PC-9 (cell line): ENCODE measurements at places on chromosomes 2 and 18. TPM values are rescaled to one million over a fixed set of nuclear protein-coding genes. Genes with fewer than 3 reads are reported as not detected.

The CCL20 gene
- total RNA-seq, result not detected in 2 replicates

The ODC1 gene
- 39.9 and 40.5 TPM in 2 replicates for total RNA-seq

DNA sequence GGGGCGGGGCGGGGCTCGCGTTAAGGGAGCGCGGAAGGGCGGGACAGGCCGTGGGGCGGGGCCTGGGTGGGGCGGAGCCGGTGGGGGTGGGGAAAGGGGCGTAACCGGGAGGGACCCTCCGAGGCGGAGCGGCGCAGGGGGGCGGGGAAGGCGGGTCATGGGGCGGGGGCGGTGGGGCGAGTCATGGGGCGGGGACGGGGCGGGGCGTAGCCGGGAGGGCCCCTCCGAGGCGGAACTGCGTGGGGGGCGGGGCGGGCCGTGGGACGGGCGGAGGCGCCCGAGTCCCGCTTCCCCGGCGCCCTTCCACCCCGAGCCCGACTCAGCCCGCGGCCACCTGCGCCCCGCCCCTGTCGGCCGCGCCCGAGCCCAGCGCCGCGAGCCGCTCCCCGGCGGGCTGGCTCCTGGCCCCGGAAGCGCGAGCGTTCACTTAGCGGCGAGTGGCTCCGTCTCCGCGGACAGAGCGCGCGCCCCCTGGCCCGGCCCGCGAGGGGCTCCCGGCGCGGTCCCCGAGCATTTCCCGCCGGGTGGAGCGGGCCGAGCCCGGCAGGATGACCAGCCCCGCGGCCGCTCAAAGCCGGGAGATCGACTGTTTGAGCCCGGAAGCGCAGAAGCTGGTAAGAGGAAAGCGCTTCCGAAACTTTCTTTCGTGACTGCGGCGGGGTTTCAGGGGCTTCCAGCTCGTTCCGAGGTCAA is 64.7 kb downstream of the LRRFIP1 start:
- peak; percentile 99 for DNase-seq

The MAP2 gene
- 67.7 and 71.1 TPM in 2 replicates for total RNA-seq

DNA sequence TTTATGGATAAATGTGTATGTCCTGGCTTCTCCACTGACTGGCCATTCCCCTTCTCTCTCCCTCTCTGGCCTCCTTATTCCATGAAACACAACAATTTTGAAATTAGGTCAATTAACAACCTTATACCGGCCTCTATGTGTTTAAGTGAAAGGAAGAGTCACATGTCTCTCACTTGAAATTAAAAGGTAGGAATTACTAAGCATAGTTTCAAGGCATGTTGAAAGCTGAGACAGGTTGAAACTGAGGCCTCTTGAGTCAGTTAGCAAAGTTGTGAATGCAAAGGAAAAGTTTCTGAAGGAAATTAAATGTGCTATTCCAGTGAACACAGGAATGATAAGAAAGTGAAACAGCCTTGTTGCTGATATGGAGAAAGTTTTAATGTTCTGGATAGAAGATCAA is 69.7 kb downstream of the ADAM23 start:
- no peak for DNase-seq

- peak; percentile 45 for DNase-seq
These were observed 62.5 kb downstream of the REEP1 start for GRCh38 chr2:86274918-86275275.

GRCh38 chr2:239285071-239285931 is 115.5 kb downstream of the HDAC4 start:
- no peak for DNase-seq

DNA sequence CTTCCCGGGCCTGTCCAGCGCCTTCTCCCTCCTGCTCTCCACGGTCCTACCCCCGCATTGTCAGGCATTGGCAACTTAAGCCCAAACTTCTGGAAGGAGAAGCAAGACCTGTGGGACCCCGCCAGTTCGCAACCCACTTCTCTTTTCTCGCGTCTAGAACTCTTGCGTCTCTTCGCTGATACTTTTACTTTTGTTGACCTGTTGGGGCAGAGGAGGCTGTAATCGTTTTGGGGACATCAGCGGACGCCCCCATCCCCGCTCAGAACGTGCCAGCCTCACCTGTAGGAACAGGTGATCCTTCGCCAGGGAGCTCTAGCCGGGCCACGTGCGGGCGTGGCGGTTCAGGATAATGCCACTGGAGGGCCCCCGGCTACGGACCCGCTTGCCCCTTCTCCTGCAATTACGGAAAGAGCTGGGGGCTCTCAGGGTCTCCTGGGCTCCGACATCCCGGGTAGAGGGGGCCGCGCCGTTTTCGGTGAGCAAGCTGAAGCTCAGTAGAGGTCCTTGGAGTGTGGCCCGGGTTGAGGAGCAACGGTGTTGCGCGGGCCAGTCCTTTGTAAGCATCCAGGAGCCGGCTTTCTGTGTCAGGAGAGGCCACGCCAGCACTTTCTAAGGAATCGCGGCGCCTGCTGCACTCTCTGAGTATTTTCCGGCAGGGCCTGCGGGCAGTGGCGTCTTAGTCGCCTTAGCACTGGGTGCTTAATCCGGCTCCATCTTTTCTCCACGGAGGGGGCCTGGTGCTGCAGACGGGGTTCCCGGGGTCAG is 1.6 kb downstream of the MTCL1 start:
- DNase-seq, result peak; percentile 66

The DSG4 gene
- not detected in 2 replicates for total RNA-seq

- DNase-seq, result no peak
These were observed 103.4 kb downstream of the ALMS1 start for GRCh38 chr2:73489053-73489452.

DNA sequence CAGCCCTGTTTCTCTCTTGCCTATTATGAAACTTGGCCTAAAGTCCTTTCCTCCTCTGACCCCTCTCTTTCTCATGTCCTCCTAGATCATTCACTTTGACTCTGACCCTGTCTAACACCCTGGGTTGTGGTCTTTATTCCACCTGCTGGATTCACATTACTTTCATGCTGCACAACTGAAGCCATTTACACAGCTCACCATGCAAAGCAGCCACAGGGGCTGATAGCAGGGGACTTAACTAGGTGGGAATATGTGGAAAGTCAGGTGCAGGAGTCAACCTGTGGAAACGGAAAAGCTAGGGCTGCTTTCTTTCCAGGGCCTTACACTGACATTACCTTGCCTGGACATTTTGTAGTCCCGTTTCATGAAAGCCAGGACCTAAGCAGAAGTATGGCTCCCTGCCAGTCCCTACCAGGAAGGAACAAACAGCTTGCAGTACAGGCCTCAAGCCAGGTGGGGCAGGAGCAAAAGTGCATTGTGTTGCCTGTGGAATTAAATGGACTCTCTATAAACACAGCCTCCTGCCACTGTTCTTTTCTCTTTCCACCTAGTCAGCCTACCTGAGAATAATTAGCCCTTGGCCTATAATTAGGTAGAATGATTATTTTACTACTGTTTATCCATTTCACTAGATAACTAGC is 11.8 kb downstream of the MAPRE3 start:
- DNase-seq, result peak; percentile 67

DNA sequence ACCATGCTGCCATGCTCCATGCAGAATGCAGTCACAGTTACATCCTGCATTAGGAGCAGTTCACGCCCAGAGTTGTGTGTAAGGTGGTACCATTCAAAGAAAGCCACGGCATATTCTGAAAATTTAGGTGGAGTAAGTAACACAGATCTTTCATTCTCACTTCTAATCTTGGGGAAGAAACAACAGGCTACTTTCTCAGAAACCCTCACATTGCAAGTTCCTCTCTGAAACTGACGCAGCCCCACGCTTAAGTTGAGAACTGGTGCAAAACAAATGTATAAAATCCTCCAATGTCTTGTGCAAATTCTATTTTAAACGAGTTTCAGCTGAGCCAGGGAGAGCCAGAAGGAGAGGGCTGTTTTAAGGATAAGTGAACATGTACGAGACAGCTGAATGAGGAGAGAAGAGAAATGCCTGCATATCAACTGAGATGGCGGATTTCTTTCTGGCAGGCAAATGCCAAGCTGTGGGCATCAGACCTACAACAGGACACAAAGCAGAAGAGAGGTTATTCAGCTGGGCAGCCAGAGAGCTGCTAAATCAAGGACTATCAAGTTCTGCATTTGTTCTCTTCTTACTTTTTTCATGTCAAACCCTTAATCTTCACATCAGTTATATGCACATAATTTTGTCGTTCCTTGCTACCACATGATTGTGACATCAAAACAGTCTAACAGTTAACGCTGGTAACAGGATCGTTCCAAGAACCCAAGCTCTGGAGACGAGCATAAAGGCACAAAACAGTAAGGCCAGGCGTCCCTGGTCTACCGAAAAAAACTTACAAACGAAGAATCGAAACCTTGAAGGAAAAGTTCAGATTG is 6.4 kb downstream of the ARL4C start:
- no peak for DNase-seq

GRCh38 chr2:203904022-203904421 is 32.5 kb upstream of the ICOS start:
- DNase-seq, result no peak

DNA sequence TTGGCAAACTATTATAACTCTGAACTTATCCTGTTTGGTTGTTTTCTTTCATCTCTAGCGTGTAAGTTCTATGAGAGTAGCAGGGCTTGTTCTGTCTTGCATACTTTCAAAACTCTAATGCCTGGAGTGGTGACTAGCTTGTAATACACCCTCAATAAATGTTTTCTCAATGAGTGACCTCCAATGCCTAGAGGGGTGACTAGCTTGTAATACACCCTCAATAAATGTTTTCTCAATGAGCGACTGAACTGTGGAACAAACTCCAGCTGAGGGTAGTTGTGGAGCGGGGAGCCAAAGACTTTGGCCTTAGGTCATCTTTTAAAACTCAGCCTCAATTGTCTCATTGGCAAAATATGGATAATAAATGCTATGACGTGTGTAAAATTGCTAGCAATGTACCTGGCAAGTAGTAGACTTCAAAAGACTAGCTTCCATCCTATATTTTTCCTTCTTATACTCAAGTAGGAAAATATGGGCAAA is 1.8 kb downstream of the GPD2 start:
- DNase-seq, result no peak

- DNase-seq, result no peak
These were observed 133.7 kb downstream of the ALPK2 start for GRCh38 chr18:58495207-58495606.

GRCh38 chr18:3284501-3284900 is 22.6 kb downstream of the MYL12B start:
- DNase-seq, result peak; percentile 55

GRCh38 chr2:209253544-209253943 is 170.3 kb upstream of the MAP2 start:
- no peak for DNase-seq

- no peak for DNase-seq
These were observed 679.3 kb downstream of the NR4A2 start for GRCh38 chr2:155653176-155653575.

DNA sequence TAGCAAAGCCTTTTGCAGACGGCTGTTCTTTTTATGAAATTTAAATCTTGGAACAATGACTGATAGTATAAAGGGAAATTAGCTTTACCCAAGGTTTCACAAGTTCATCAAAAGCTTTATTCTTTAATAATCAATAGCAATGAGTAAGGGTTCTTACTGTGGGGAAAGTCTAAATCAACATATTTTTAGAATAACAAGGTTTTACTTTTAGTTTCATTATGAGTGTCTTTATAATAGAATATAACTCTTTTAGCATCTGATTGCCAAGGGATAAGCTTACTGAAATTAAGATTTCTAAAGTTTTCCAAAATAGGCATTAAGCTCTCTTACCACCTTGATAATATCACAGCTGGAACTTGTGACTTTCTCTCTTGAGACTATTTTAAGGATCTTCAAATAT is 1489.7 kb downstream of the LRP1B start:
- DNase-seq, result no peak

GRCh38 chr18:22446911-22447310 is 29.2 kb upstream of the CTAGE1 start:
- no peak for DNase-seq

- peak; percentile 90 for DNase-seq
These were observed 57.6 kb downstream of the SLC4A3 start for GRCh38 chr2:219684721-219685689.

GRCh38 chr2:201467666-201468065 is 16.1 kb downstream of the STRADB start:
- DNase-seq, result peak; percentile 38

DNA sequence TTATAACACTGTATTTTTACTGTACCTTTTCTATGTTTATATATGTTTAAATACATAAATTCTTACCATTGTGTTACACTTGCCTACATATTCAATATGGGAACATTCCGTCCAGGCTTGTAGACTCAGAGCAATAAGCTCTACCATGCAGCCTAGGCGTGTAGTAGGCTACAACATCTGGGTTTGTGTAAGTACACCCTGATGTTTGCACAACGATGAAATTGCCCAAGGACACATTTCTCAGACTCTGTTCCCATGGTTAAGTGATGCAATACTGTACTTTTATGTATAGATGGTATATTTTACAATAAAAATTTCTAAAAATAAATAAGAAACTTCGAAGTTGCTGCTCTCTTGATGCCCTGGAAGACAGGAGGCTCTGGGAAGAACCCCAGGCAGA is 38.4 kb downstream of the YPEL5 start:
- DNase-seq, result no peak

The B3GNT7 gene
- total RNA-seq, result 14.0 and 25.8 TPM in 2 replicates

DNA sequence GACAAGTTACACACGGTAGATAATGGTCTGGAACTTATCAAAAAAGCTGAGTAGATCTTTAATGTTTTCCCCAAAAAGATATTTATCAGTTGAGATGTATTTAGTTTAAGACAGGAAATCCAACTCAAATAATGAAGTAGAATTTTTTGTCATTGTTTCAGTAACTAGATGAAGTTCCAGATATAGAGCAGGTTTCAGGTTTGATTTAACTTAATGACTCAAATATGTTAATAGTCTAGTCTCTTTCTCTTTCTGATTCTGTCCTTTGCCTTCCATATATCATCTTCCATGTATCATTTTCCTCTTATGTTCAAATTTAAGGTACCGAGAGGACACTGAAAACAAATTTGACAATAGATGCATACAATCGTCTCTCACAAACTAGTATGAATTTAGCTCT is 23.6 kb upstream of the DOCK10 start:
- DNase-seq, result no peak

DNA sequence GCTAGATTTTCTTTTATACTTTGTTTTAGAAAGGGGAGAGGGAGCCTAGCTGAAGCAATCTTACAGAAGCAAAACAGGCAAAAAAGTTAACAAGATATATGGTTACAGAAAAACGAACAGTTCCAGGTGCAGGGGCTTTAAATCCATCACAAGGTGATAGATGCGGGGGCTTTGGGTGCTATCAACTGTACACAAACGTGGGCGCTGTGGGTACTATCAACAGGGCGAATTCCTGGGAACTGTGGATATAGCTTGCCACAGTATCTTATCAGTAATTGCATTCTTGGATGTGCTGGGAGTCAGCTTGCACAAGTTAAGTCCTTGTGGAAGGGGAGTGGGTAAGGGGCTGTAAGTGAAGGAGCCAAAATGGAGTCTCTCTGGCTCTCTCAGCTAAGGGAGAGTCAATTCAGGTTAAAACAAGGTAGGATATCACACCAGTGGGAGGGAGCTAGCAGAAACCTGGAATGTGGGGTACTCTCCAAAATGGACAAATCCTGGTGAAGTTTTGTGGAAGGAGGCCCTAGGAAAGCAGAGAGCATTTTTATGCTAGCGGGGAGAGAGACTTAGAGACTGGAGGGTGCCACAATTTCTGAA is 325.8 kb upstream of the SPHKAP start:
- no peak for DNase-seq

DNA sequence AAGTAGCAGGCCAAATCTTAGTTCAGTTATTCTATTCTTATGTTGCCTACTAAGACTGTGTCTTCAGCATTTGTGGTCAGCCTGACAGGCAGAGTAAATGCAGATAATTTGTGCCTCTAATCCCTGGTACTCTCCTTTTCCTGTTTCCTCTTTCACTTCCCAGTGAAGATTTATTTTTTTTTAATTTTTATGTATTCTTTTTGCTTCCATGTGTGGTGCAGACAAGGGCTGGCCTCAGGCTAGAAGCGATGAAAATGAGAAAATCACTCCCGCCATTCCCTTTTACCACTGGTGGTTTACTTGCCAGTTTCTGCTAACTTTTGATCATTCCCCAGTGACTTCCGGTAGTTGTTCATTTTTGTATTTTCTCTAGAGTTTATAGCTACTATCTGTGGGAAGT is 30.9 kb downstream of the DSEL start:
- no peak for DNase-seq
